ENCODE measurements at places on chromosomes 6 and 20.

DNA sequence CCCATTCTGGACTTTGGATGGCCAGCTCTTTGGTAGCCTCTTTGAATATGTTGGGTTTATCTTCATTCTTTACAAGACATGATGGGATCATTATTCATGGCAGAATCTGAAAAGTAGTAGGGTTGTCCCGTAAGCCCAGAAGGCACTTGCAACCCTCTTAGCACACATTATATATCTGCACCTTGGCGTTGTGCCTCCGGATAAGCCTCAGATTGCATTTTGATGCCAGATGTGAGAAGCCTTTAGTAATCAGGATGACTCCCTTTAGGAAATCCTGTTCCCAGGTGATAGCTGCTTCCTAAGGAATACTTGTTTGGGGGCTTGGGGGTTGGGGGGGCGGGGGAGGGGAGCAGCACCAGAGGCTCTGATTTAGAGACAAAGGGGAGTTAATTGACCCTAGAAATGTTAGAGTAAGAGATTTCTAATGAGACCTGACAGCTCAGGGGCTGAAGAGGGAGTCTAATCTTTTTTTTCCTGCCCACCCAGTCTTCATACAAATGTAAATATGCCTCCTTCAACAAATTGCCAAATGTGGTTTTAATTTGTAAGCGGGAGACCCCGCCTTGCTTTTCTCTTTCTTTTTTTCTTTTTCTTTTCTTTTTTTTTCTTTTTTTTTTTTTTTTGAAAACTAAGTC, 55.1 kb downstream of the JAG1 start:
- no peak for DNase-seq

- peak; percentile 36 for DNase-seq
Measured at GRCh38 chr6:19837511-19838441, 606 bp downstream of the ID4 start.

GRCh38 chr6:33720998-33721397, 9.5 kb upstream of the UQCC2 start:
- no peak for DNase-seq

- no peak for DNase-seq
Measured at GRCh38 chr6:15823838-15824414, 161.1 kb upstream of the DTNBP1 start.

Data from neural crest cell (in vitro differentiated cells).